Endothelial cell of umbilical vein (primary cell): ENCODE measurements at places on chromosomes 11 and 22.

DNA sequence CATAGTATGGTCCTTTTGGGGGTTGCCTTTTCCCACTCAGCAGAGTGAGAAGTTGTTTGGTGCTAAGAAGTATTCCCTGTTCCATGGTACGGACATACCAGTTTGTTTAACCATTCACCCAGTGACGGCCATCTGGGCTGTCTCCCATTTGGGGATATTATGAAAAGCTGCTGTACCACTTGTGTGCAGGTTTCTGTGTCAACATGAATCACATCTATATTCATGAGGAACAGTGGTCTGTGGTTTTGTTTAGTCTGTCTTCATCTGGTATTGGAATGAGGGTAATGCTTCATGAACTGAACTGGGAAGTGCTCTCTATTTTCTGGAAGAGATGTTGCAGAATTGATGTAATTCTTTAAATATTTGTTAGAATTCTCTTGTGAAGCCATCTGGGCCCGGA is 89.5 kb downstream of the TRMU start:
- DNase-seq, result no peak

DNA sequence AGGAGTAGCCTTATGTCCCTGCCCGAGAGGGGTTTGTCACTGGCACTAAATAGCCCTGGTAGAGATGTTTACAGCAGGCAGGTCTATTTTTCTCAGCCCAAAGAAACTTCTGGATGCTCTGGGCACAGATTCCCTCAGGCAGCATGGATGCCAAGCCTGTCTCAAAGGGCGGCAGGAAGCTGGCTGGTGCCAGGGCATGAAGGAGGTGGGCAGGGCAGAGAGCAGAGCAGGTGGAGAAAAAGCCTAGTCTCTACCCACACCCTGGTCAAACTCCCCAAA is 4.1 kb upstream of the GAS2L1 start:
- DNase-seq, result no peak

DNA sequence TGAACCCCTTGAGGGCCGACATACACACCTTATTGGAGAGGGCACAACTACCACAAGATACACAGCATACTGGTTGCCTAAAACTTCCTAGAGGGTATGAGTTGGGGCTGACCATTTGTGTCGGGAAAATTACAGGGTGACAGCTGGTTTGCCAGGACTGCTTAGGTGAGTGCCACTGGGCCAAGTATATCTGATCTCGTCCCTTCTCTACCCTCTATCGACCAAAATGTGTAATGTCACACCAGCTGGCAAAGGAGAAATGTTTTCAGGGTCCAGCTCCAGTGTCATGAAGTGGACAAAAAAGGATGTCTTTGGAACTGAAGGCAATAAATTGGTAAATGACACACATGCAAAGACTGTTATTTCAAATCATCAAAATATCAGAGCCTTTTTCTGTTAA is 126.1 kb downstream of the PGR start:
- no peak for DNase-seq

DNA sequence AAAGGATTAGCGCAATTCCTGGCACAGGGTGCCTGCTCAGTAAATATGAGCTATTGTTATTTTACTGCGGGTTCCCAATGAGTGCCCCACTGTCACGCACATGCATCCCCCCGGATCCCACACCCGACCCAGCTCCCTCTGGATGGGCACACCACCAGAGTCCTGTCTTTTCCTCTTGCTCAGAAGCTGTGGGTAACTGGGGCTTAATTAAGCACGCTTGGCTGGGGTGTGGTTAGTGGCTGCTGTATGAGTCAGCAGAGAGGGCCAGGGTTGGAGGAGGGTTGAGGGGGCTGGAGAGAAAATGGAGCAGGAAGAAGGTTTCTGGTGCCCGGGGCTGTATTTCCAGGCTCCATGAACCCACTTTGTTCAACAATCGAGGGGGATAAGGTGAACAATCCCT is 30.3 kb upstream of the NECTIN1 start:
- no peak for DNase-seq

DNA sequence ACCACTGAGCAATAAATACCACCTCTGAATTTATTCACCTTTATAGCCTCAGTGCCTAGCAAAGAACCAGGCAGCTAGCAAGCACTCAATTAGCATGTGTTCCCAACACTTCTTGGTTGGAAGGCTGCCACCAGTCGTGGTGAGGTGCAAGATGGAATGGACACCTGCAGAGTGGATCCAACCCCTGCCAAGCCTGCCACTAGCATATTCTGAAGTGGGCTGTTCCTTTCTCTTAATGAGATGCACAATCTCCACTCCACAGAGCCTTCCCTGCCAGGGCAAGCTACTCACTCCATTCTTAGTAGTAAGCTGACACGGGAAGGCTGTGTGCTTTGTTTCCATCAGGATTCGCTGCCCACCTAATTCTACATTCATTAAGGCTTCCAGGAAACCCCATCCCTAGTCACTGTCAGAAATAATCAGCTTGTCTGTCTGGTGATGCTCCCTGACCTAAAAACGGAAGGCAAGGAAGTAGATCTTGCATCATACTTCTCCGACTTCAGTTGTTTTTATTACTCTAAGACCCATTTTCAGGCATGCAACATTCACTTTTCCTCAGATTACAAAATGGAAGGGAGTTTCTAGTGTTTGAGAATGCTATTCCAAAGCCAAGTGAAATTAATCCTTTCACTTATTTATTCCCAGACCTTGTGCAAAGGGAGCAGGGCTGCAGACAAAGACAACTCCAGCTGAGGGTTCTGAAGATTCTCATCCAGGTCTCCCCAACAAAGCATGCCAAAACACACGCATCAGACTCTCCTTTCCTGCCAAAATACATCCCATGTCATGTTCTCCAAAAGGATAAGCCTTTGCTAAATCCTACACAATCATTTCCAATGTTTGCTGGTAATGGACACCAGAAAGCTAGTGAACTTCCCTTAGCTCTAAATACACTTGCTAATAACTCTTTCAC is 128.0 kb downstream of the TENM4 start:
- DNase-seq, result no peak

- no peak for DNase-seq
Observed at GRCh38 chr22:28333088-28333487, 346.6 kb downstream of the TTC28 start.

GRCh38 chr11:122205036-122205435 is 89.0 kb upstream of the BLID start:
- no peak for DNase-seq

DNA sequence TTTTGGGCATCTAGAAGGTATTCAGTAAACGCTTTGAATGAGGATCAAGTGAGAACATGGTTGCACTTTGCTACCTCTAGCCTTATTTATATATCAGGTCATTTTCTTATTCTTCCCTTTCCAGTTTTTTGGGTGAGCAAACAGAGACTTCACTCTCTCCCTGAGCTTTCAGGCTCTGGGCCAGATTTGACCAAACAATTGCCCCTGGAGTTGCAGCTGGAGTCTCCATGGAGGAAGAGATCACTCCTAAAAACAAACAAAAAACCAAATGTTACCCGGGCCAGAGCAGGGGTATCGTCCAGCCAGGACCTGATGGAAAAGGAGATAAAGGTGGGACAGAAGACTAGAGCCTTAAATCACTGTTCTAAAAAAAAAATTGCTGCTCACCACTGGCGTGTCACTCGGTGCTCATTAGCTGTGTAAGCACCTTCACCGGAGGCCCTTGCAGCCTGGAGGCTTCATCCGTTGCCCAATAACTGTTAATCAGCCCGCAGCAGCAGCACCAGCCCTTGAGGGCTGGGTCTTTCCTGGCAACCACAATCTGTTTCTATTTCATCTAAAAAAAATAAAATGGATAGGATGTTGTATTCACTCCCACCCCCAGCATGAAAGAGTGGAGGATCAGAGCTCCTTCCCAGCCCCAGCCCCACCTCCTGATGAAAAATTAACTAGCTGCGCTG is 125.0 kb downstream of the PKNOX2 start:
- DNase-seq, result no peak

GRCh38 chr11:95242845-95243605 is 12.0 kb upstream of the SESN3 start:
- no peak for DNase-seq

DNA sequence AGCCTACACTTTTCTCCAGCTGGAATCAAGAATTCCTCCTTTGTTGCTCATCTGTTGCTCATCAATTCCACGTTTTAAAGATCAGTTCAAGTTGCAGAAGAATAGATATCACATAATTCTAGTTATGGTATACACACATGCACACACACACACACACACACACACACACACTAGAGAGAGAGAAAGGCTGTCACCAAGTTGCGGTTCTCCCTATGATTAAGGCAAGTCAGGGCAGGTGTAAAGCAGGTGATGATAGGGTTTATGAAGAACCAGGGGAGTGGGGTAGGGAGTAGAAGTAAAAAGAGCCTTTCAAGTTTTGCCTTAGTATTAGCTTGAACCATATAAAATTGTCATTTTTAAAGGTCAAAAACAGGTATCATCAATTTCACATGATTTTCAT is 31.7 kb upstream of the TMPRSS4 start:
- no peak for DNase-seq

DNA sequence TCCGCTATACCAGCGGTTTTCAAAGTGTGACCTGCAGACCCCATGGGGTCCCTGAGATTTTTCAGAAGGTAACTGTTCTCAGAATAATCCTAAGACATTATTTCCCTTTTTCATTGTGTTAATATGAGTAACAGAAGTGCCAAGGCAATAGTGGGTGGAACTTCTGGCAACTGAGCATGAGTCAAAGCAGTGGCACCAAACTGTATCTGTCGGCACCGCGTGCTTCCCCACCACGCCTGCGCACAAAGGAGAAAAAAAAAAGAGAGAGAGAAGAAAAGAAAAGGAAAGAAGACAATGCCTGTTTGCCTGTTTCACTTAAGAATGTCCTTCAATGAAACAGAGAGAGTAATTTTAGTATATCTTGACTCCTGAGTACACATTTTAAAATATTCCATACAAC is 679.9 kb downstream of the OPCML start:
- no peak for DNase-seq

- DNase-seq, result no peak
Observed at GRCh38 chr11:111137846-111138245, 107.7 kb upstream of the POU2AF2 start.

DNA sequence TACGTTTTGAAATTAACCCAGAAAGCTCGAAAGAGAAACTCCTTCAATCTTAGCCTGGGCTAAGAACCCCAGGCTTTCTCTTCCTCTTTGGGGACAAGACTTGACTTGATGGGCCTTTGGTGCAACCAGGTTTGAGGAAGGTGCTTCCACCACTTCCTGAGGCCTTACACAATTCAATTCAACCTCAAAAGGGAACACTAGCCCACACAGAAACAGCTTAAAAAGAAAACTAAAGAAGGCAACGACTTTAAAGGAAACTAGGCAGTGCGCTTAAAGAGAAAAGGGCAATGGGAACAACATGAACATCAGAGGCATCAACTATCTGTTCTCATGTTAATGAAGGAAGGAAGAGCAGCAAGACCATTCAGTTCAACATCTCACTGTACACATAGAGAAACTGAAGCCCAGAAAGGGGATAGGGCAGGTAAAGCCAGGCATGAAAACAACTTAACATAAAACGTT is 24.8 kb downstream of the PAK1 start:
- DNase-seq, result no peak

- no peak for DNase-seq
Observed at GRCh38 chr22:24433001-24433827, 5.8 kb downstream of the ADORA2A start.

GRCh38 chr11:79193663-79194310 is 247.0 kb downstream of the TENM4 start:
- no peak for DNase-seq

DNA sequence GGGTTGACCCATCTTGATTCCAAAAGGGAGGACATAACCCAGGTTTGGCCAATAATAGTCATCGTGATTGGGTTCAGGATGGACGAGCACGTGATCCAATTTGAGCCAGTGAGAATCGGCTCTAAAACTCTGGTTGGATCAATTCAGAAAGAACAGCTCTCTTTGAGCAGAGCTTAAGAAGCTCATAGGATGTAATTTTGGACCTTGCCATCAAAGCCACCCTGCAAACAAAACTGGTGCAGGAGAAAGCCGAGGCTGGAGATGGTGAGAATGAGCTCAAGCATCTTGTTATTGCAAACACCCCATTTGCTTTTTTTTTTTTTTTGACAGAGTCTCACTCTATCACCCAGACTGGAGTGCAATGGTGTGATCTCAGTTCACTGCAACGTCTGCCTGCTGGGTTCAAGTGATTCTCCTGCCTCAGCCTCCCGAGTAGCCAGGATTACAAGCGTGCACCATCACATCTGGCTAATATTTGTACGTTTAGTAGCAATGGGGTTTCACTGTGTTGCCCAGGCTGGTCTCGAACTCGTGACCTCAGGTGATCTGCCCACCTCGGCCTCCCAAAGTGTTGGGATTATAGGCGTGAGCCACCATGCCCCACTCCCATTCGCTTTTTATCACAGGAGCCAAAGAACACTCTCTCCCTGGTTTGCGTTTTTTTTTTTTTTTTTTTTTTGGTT is 13.8 kb upstream of the MIAT start:
- DNase-seq, result no peak

- DNase-seq, result no peak
Observed at GRCh38 chr11:62242021-62242420, at the start of gene SCGB1D2. Gene SCGB1D2, plus strand, starts transcription at chr11:62242239. Its CDS starts 69 bp downstream, at chr11:62242308.

GRCh38 chr11:64130618-64131017 is 35.3 kb downstream of the MACROD1 start:
- no peak for DNase-seq

DNA sequence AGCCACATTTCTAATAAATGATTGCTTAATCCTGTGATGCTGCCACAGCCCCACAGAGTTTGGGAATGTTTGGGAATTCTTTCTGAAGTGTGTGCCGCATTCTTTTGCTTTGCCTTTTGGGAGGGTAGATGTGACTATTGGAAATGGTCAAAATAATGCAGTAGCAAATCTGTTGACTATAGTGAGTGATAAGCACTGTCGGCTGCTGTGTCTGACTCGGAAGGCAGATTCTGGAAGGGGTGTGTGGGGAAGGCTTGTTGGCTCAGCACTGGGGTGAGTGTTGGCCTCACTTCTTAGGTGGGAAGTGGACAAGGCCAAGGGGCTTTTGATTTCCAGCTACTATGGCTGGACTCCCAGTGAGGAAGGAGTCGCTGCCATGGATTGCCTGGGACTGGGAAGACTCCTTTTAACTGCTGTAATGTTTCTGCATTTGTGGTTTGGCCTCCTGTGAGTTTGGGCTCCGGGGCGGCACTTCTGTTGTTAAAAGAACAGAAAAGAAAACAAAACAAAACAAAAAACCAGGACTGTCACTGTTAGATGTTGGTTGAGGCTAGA is 20.1 kb downstream of the ZBTB16 start:
- no peak for DNase-seq

DNA sequence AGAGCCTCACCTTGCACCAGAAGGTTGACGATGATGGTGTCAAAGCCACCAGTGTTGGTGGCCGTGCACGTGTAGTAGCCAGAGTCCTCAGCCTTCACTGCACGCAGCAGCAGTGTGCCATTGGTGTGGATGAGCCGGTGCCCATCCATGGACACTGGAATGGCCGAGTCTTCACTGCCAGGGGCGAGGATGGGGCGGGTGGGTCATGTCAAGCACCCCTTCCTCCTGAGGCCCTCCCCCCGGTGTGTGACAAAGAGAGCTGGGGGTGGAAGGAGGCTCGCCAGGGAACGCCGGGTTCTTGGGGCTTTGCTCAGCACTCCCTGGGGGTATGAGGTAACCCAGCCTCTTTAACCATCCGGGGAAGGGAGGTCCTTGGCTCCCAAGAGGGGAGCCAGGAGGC is 111.6 kb downstream of the CEP164 start:
- DNase-seq, result no peak

- no peak for DNase-seq
Observed at GRCh38 chr11:69920345-69921127, 101.3 kb upstream of the FGF3 start.
